AG09319 (cell line): ENCODE measurements at places on chromosomes 2 and 18.

DNA sequence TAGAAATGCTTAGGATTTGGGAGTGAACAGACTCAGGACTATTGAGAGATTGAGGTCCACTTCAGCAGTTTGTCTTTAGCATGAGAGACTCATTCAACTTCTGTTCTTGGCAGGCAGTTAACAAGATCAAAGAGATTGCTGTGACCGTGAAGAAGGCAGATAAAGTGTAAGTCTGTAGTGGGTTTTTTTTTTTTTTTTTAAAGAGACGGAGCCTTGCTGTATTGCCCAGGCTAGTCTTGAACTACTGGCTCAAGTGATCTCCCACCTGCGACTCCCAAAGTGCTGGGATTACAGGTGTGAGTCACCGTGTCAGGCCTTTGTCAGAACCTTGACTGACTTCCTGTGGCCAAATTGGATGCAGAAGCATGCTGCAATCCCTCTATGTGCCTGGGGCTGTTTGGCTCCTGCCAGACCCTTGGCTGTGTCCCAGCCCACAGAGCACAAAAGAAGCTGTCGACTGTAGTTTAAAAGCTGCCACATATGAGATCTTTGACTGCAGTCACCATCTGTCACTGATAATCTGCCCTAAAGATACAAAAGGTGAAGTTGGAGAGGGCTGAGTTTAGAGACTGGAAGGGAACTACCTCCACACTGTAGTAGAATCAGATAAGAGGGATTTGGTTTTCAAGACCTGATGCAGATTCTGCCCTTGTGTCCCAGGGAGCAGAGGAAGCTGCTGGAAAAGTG lies 9.9 kb downstream of the CCT7 start:
- peak; percentile 52 for DNase-seq

GRCh38 chr18:70956554-70956953 lies 667.7 kb downstream of the SOCS6 start:
- no peak for DNase-seq

DNA sequence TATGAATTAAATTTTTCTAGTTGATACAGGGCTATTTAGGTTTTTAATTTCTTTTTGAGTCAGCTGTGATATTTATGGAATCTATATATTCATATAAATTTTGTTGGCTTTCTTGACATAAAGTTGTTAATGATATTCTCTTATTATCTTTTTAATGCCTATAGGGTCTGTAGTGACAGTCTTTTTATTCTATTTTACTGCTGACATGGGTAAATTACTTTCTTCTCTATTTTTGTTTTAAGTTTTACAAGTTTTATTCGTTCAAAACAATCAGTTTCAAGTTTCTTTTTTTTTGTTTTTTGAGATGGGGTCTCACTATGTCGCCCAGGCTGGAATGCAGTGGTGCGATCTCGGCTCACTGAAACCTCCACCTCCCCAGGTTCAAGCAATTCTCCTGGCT lies 226.3 kb downstream of the ZRANB3 start:
- DNase-seq: no peak

DNA sequence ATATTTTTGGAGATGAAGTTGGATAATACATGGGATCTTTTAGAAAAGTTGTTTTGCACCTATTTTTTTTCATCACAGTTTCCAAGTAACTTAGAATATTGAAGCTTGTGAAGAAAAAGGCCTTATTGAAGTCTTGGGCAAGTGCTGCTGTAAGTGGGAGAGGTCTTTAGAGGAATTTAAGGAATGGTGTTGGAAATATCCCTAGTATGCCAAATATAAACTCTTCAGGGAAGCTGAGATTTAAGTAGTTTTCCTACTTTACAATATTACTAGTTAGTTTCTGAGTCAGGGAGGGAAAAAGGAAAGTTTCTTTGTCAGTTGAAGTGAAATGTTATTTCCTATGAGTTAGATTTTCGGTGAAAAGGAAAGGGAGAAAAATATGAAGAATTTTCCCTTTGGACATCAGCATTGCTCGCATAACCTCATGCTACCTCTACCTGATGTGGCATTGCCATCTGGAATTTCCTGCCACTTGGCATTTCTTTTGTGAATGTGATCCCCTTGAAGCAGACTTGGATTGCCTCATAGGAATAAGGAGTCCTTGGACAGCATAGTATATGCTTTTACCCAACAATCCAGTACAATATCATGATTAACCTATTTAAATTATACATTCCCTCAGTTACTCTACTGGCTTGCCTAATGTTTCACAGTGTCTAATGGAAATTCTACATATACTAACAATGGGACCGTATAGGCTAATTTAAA lies 12.1 kb downstream of the PLEKHH2 start:
- no peak for DNase-seq

GRCh38 chr2:213098612-213099011 lies 52.8 kb downstream of the IKZF2 start:
- no peak for DNase-seq

DNA sequence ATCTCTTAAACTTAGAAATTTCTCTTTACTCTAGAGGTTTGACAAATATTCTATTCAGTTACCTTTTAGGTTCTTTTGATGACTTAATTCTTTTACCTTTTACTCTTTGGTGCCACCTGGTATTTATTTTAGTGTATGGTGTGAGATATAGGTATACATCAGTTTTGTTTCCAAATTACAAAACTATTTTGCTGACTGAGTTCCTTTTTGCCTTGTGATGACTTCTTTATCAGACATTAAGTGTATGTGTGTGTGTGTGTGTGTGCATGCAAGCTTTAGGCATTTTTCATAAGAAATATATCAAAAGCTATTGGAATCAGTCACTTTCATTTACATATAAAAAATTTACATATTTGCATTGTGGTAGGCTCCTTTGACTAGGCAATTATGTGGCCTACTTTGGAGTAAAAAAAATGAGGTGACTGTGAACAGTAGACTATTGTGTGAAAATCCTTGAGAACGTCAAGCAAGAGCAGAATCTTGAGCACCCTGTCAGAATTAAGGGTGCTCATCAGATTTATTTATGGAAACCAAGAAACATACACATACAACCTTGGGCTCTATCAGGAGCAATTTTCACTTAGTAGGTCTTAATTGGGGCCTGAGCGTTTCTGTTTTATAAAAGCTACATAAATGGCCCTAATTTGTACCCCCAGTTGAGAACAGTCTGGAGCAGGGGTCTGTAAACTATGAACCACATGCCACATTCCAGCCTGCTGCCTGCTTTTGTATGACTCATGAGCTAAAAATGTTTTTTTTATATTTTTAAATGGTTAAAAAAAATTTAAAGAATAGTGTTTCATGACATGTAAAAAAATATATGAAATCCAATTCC lies 415.9 kb downstream of the SLC4A3 start:
- no peak for DNase-seq

DNA sequence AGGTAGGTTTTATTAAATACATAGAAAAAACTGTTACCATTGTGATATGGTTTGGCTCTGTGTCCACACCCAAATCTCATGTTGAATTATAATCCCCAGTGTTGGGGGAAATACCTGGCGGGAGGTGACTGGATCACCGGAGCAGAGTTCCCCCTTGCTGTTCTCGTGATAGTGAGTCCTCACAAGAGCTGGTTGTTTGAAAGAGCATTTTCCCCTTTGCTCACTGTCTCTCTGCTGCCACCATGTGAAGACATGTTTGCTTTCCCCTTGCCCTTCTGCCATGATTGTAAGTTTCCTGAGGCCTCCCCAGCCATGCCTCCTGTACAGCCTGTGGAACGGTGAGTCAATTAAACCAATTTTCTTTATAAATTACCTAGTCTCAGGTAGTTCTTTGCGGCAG lies 352.7 kb upstream of the SLC39A10 start:
- no peak for DNase-seq

- DNase-seq: no peak
Observed at GRCh38 chr2:207296265-207296948, 130.7 kb upstream of the KLF7 start.

GRCh38 chr2:234528410-234529148 lies 31.7 kb upstream of the ARL4C start:
- no peak for DNase-seq

GRCh38 chr2:75186821-75187220 lies 12.5 kb downstream of the TACR1 start:
- no peak for DNase-seq

- DNase-seq: no peak
Observed at GRCh38 chr2:6846967-6847681, 18.6 kb downstream of the CMPK2 start.

DNA sequence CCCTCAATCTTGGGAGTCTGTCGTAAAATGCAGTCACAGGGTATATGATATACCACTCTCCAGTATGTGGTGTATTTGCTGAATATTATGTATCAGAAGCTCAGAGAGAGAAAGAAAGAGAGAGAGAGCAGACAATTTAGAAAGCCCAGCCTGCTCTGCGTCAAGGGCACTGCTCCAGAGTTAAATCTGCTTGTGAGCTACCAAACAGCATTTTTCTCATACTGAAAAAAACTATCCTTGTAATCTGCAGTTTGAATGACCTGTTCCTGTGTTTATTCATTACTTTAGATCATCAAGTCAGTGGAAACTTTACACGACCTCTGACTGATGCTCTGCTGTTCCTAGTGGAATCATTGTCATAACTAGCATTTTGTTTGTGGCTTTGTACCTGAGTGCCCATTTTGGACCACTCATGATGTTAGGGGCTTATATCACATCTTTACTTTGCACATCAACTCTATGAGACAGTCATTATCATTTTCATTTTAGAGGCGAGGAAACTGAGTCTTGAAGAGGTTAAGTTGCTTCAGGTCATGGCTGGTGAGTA lies 89.2 kb upstream of the PELI1 start:
- no peak for DNase-seq
